ENCODE measurements at places on chromosomes 2 and 18. TPM values are rescaled to one million over a fixed set of nuclear protein-coding genes. Genes with fewer than 3 reads are reported as not detected.

The PCARE gene
- total RNA-seq: 0.23 TPM

The LIPG gene
- 6.9 TPM for total RNA-seq

The COLEC11 gene
- total RNA-seq: 1.2 TPM

The CD8B gene
- total RNA-seq: 1.8 TPM

The BMP10 gene
- total RNA-seq: not detected

The RAD51AP2 gene
- total RNA-seq: 1.2 TPM

The TEKT4 gene
- total RNA-seq: 2.5 TPM

The TMEM247 gene
- not detected for total RNA-seq

The KCNG2 gene
- 0.69 TPM for total RNA-seq

The PAX8 gene
- total RNA-seq: 0.69 TPM
